Activated naive CD8-positive, alpha-beta T cell treated with anti-CD3 and anti-CD28 coated beads, Interleukin-2, amount 50 U/mL, for 24 hours (primary cell): ENCODE measurements at places on chromosomes 3 and 15.

GRCh38 chr15:41783296-41783695 is 9.0 kb downstream of the MAPKBP1 start:
- DNase-seq, result no peak

DNA sequence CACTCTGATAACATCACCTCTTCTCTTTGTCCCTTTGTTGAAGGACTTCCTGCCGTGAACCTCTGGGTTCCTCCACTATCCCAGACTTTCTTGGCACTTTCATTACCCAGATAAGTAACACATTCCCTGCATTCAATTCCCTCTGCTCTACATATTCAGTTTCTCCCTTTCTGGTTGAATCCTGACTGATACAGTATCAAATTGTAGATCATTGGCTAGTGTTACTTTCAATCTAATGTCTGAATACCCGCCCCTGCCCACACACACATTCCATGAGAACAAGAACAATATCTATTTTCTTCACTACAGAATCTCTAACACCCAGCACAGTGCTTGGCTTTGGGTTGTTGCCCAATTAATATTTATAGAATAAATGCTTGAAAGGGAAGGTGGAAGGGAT is 163.5 kb downstream of the ABHD5 start:
- DNase-seq, result no peak

DNA sequence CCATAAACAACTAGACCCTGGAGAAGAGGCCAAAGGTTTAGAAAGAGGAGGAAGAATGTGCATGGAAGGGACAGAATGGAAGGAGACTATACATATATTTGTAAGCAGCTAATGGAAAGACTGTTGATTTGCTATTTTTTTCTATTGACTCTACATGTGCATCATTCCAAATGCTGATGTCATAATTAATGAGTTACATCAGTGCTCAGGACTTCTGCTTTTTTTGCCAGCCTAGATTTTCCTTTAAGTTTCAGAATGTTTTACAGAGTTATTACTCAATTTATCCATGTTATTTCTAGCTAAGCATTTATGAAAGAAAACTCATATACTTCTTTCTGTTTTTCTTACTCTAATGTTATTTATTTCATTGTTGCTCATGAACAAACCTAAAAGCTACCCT is 62.6 kb upstream of the VGLL3 start:
- no peak for DNase-seq

DNA sequence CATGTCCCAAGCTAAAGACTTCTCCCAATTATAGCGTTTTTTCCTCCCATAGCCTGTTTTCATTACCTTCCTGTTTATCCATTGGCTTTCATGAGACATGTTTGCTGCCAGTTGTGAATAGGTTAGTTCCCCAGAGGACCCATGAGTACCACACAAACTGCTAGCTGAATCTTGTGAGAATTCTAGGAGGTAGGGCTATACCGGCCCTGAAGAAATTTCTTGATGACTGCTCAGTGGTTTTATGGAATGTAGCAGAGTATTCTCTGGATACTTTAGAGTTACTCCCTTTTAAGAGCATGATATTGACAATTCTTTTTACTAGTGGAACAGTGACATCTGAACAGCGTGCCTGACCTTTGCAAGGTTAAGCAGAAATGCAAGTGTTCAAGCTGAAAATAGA is 210.4 kb downstream of the MCTP2 start:
- no peak for DNase-seq

DNA sequence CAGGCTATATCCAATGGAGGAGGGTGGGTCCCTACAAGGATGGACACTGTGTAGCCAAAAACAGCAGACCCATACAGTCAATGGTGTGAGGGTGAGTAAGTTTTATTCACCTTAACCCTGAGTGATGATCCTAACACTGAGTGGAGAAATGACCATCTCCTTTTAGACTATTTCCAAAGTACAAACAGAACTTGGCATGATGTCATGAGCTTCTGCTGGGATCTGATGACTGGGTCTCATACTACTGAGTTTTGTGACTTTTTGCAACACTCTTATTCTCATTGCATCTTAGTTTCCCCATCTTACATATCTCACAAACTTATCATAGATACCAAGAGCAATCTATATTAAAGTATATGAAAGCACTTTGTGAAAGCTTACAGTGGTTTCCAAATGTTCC is 330.3 kb upstream of the CFAP20DC start:
- no peak for DNase-seq

DNA sequence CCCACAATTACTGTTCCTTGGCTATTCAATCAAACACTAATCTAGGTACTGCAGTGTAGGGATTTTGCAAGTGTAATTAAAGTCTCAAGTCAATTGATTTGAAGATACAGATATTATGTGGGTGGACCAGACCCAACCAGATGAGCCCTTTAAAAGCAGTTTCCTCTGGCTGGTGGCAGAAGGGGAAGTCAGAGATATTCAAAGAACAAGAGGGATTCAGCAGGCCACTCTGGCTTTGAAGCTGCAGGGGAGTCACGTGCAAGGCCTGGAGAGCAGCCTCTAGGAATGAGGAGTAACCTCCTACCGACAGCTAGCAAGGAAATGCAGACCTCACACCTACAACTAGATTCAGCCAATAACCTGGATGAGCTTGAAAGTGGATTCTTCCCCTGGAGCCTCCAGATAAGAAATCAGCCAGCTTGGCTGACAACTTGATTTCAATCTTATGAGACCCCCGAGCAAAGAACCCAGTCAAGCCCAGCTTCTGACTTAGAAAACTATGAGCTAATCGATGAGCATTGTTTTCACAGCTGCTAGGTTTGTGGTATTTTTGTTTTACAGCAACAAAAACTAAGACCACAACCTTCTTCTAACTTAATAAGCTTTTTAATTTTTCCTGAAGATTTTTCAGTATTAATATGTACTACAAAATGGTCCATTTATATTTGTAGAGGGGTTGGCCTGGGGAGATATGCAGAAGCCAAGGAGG is 13.4 kb downstream of the HACD2 start:
- no peak for DNase-seq
